CD4-positive, alpha-beta T cell treated with Interleukin-1 beta for 1 hour (primary cell): ENCODE measurements at places on chromosomes 3 and 15.
A peak's percentile ranks its signal among the peaks of the same experiment; 100 is the strongest.

DNA sequence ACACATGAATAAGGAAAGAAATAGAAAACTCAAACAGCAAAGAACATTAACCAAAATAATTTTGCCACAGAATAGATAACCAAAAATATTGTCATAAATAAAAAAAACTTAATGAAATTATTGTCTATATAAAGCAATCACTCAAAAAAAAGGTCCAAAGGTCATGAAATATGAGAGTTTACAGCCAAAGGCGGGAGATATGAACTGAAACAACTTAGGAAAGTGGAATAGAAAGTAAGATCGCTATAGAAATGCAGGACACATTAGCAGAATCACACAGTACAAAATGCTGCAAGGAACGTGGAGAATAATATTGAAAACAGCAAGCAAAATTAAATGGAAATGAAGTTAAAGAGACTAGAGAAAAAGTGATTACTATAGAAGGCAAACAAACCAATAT is 375.0 kb upstream of the ARHGEF26 start:
- no peak for DNase-seq

- DNase-seq: peak; percentile 36
Observed at GRCh38 chr3:128466840-128467541, at the start of gene DNAJB8. DNAJB8 (minus strand) TSS chr3:128466890; CDS start chr3:128463245, 3,645 bp downstream.

- DNase-seq: no peak
Observed at GRCh38 chr3:178302966-178303930, 233.0 kb upstream of the KCNMB2 start.

GRCh38 chr3:193977622-193978021 is 158.3 kb upstream of the HES1 start:
- no peak for DNase-seq
